Stimulated activated CD4-positive, alpha-beta T cell treated with anti-CD3 and anti-CD28 coated beads, Interleukin-12 subunit alpha, Interleukin-12 subunit beta, amount 100 ng/mL, for 24 hours (primary cell): ENCODE measurements at places on chromosomes 7 and 10.

DNA sequence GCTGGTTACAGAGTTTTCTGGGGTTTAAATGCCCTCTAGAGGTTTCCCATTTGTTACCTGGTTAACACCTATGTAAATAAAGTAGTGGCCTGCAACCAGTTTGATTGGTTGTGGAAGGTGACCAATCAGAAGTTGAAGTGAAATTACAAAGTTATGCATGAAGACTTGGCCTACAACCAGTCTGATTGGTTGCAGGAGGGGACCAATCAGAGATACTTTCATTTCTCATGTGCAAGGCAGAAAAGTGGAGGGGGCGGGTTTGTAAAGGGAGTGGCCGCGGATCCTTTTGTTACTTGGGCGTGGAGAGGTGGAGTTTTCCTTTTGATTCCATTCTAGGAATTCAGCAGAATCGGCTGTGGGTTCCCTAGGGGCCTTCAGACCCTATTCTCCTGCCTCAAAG is 80.8 kb downstream of the SEC23IP start:
- DNase-seq = no peak

DNA sequence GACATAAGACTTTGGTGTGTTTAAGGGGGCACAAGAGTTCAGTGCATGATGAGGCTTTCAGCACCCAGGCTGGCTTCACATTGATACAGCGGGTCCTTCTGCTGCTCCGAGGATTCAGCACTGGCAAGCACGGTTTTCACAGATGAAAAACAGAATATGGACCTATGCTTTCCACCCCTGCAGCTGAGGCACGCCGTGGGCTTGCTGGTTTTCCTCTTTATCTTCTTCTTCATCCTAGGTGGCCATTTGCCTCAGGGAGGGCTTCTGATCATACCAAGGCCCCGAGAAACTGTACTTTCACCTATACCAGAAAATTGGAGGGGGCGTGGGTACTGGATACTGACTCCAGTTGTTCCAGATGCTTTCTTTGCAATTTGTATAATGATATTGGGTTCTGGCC is 277.1 kb upstream of the ZNF32 start:
- DNase-seq = no peak

- DNase-seq = no peak
These were observed 25.5 kb downstream of the KLHDC10 start for GRCh38 chr7:130095812-130096211.

- DNase-seq = no peak
These were observed 56.6 kb downstream of the PARD3 start for GRCh38 chr10:34758447-34758996.

DNA sequence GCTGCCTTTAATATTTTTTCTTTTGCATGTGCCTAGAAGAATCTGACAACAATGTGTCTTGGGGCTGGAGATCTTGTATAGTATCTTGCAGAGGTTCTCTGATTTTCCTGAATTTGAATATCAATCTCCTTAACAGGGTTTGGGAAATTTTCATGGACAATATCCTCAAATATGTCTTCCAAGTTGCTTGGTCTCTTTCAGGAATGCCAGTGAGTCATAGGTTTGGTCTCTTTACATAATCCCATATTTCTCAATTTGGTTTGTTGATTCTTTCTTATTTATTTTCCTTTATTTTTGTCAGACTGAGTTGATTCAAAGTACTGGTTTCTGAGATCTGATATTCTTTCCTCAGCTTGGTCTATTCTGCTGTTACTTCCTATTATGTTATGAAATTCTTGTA is 208.7 kb upstream of the GLI3 start:
- no peak for DNase-seq

DNA sequence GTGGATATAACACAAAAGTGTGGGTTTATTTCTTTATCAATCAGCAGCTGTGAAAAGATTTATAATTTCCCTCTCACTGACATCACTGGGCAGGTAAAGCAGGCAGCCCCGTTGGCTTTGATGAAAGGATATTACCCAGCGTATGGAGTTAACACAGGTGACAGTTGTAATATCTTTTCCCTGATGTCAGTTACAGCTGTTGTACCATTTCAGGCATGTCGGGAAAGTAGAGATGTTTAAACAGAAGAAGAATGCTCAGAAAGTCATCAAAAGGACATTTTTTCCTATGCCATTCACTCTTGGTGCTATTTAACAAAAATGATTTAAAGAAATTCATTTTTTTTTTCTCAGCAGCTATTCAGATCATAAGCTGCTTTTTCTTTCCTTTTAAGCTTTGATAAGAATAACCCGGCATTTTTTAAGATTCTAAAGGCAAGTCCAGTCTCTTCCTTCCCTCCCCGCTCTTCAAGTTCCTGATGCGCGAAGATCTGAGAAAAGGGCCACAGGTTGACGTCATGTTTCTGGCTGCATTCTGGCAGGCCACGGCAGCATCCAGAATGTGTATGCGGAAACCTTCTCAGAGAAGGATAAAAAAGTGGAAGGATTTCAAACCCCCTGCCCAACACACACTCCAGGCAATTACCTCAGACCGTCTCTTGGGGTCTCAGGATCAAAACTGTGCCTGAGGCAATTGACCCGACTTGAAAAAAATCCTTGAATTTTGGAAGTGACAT is 32.5 kb upstream of the ADAM12 start:
- no peak for DNase-seq

DNA sequence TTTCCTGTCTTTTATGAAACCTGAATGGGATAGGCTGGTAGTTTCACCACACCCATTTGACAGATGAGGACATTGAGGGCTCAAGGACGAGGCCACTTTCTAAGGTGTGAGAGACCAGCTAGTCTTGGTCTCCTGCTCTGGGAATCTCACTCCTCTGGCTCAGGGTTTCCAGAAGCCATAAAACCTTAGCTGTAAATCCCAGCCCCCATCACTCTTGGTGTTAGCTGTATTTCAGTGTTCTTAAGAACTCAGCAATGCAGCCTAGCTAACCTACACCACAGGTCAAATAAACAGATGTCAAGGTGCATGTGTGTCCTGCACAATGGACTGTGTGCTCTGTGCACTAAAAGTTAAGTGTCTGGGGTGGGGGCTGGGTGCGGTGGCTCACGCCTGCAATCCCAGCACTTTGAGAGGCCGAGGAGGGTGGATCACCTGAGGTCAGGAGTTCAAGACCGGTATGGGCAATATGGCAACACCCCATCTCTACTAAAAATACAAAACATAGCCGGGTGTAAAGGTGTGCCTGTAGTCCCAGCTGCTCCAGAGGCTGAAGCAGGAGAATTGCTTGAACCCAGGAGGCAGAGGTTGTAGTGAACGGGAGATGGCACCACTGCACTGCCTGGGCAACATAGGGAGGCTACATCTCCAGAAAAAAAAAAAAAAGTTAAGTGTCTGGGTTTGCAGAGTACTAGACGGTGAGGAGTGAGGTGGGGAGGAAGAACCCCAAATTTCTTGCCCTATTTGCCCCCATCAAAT is 567 bp upstream of the EPO start:
- no peak for DNase-seq

DNA sequence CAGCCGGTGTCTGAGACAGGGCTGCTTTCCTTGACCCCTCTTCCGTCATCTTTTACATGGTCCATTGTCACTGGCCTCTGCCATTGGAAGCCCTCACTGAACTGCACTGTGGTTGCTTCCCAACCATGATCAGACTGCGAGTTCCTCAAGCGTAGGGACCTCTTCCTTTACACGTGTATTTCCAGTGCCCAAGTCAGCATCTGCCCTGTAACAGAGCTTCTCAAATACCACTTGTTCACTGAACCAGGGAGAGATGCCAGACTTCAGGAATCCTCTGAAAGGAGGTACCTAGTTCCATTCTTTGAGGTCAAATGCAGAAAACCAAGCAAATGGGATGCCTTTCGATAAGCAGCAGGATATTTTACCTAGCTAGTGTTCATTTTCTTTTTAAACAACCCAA is 145.1 kb downstream of the NRP1 start:
- DNase-seq = no peak

DNA sequence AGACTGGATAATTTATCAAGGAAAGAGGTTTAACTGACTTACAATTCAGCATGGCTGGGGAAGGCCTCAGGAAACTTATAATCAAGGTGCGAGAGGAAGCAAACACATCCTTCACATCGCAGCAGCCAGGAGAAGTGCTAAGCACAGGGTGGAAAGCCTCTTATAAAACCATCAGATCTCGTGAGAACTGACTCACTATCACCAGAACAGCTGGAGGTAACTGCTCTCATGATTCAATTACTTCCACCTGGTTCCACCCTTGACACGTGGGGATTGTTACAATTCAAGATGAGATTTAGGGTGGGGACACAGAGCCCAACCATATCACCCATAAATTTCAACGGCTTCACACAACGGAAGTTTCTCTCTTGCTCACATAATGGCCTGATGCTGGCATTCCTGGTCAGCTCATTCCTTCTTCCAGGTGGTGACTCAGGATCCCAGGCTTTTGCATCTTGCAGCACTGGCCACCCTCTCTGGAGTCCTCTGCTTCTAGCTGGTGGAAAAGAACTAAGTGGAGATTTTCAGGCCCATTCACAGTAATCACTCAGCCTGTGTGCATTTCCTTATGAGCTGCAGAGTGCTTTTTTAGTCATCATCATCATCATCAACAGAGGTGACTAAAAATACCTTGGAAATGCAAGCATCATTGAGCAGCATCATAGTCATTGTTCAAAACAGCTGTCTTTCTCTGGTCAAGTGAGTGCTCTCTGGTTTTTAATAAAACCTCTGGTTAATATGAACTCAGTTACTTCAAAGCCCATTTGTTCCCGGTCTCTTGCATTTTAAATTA is 308.1 kb downstream of the SFMBT2 start:
- no peak for DNase-seq

GRCh38 chr7:143389316-143390103 is 8.4 kb downstream of the ZYX start:
- no peak for DNase-seq

DNA sequence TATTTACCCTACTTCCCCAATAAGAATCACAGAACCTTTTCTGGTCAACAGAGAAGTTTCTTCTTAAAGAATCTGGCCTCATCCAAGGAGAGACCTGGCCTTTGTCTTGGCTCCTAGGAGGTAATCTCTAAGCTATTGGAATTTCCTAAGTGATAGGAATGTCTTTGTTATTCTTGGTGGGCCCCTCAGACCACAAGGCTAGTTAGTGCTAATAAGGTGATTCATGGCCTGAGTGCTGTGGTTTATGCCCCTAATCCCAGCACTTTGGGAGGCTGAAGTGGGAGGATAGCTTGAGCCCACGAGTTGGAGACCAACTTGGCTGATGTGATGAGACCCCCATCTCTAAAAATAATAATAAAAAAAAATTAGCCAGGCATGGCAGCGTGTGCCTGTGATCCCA is 60.0 kb upstream of the CYP2C18 start:
- DNase-seq = no peak

DNA sequence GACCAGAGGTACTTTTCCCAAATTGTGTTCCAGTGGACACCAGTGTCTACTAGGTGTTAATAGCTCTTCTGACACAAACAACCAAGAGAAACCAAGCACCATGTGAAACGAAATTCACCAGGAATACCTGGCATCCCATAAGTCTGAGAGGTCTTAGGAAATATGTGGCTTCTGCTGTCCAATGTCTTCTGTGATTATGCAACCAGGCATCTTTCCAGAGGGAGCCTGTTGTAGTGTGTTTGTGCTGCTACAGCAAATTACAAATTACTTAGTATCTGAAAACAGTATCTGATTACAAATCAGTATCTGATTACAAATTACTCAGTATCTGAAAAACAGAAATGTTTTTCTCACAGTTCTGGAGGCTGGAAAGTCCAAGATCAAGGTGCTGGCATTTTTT is 133.6 kb upstream of the NPVF start:
- DNase-seq = no peak

GRCh38 chr7:147569116-147569913 is 1021.3 kb upstream of the C7orf33 start:
- no peak for DNase-seq

DNA sequence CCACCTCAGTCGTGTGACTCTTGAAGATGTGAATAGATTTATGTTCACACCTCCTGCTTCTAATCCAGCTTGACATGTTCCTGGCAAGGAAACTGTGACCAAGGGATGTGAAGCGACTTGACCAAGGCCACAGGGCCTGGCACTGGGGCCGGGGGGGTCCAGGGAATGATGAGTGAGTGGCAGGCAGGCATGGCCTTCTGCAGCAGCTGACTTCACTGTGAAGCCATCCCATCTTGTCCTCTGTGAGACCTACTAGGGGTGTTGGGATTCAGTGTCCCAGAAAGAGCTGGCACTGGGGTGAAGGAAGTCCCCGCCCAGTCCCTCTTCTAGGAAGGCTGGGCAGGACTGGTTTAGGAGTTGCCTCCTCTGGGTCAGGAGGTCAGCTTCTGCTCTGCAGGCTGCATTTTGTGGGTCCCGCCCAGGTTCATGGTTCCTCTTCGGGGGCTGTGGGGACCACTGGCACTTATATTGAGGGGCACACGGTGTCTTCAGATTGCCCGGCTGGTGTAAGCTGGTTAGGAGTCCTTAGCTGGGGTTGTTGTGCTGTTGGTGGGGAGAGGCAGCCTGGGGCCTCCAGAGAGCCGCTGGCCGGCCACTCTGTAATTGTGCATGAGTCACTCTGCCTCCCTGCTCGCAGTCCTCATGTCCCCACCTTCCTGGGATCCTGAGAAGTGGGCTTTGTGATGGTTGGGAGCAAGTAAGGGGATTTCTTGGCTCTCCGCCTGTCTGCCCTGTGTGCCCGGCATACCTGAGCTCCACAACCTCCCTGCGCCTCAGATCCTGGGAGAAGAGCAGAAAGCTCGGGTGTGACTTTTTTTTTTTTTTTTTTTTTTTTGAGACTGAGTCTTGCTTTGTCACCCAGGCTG is 11.0 kb downstream of the ZMIZ1 start:
- no peak for DNase-seq

- no peak for DNase-seq
These were observed 90.5 kb downstream of the WIPF3 start for GRCh38 chr7:29896685-29897411.

DNA sequence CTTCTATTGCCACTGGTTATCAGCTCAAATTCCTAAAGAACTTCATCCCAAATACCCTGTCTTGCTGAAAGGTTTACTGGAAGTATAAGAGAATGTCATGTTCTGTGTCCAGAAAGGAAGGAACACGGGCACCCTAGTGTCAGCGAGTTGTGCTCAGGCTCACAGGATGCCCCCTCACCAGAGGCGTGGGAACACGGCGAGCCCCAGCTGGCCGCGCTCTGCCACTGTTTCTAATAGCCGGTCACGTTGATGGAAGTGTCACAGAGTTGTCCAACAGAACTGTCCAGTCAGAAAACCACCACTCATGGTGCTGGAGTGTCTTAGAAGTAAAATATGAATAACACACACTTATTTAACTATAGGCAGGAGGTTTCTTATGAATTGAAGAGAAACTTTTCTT is 72.8 kb downstream of the FIGNL1 start:
- no peak for DNase-seq

- no peak for DNase-seq
These were observed 250.9 kb downstream of the MAD1L1 start for GRCh38 chr7:1981878-1982230.
